ENCODE measurements at places on chromosomes 3 and 15. TPM values are rescaled to one million over a fixed set of nuclear protein-coding genes. Genes with fewer than 3 reads are reported as not detected.

DNA sequence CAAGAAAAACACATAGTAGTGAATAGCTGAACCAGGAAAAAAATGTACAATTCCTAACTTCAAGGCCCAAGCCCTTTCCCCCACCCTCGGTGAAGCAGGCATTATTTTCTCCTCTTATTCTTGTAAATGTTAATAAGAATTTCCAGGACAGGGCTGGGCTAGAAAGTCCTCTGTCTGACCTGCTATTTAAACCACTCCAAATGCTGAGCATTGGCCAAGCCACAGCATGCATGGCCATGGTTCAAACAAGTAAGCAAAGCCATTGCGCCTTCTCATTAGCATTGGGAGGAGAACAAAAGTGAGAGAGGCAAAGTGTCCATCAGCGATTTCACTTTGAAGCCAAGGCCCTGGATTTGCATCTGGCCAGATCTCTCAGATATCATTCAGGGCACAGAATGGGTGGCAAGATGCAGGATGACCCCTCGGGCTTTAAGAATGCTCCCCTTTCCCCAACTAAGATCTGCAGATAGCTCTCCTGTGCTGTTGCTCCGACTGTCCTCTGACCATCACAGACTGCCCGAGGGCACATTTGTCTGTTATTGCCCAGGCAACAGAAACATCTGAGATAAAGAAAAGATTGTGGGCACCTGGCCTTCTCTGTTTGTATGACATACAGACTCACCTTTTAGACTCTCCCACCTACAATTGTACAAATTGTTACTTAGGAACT, 46.3 kb downstream of the CEMIP start:
- DNase-seq = no peak
- peaks cover 6% of the 10 kb centered on the region for H3K27me3 ChIP-seq
- no peak overlapping the region for H3K27ac ChIP-seq
- H3K36me3 ChIP-seq = no peaks in the 10 kb centered on the region
- no peaks in the 10 kb centered on the region for H3K4me1 ChIP-seq

The ASB7 gene
- total RNA-seq = 17.7 TPM

- no peak overlapping the region for H3K4me3 ChIP-seq
- DNase-seq = no peak
- no peaks in the 10 kb centered on the region for H3K4me1 ChIP-seq
- H3K27me3 ChIP-seq = peaks cover 7% of the 10 kb centered on the region
- no peak overlapping the region for H3K27ac ChIP-seq
These were observed 38.6 kb upstream of the DGKG start for GRCh38 chr3:186400662-186401061.

The SNTN gene
- not detected for total RNA-seq

DNA sequence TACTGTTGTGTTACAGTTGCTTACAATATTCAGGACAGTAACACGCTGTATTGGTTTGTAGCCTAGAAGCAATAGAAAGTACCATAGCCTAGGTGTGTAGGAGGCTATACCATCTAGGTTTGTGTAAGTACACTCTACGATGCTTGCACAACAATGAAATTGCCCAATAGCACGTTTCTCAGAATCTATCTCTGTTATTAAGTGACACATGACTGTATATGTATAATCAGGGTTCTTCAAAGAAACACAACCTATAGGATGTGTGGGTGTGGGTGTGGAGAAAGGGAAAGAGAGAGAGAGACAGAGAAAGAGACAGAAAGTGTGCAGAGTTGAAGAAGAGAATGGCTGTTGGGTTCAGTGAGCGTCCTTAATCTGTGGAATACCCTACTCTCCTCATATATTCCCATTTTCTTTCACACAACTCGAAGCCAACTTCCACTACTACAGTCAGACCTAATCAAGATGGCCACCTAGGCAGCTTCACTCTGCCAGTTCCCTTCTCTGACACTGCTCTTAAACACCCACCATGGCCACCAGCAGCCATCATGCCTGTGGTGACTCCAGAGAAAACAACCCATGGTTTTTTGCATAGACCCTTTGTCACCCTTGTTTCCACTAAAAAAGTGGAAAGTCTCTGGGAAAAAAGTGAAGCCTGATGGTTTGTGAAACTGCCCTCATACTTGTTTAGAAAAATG, 5.8 kb upstream of the PPP4R2 start:
- no peaks in the 10 kb centered on the region for H3K27me3 ChIP-seq
- DNase-seq = no peak
- H3K4me1 ChIP-seq = no peaks in the 10 kb centered on the region
- no peak overlapping the region for H3K4me3 ChIP-seq
- no peak overlapping the region for H3K27ac ChIP-seq
